ENCODE measurements at places on chromosomes 6 and 20. TPM values are rescaled to one million over a fixed set of nuclear protein-coding genes. Genes with fewer than 3 reads are reported as not detected.
A peak's percentile ranks its signal among the peaks of the same experiment; 100 is the strongest.

DNA sequence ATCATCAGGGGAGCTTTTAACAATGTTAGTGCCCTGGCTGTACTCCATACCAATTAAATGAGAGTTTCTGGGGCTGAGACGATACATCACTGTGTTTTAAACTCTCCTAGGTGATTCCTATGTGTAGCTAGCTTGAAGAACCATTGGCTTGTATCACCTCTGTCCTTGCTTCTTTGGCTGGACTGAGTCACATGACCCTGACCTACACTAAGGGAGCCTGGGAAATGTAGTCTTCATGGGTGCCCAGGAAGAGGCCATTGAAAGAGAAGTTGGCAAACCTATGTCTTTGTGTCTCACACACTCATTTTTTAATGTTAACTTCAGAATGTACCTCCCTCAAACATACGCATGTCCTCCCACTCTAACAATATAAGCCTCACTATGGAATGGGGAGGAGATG is 506.6 kb downstream of the DHX35 start:
- no peak for DNase-seq

DNA sequence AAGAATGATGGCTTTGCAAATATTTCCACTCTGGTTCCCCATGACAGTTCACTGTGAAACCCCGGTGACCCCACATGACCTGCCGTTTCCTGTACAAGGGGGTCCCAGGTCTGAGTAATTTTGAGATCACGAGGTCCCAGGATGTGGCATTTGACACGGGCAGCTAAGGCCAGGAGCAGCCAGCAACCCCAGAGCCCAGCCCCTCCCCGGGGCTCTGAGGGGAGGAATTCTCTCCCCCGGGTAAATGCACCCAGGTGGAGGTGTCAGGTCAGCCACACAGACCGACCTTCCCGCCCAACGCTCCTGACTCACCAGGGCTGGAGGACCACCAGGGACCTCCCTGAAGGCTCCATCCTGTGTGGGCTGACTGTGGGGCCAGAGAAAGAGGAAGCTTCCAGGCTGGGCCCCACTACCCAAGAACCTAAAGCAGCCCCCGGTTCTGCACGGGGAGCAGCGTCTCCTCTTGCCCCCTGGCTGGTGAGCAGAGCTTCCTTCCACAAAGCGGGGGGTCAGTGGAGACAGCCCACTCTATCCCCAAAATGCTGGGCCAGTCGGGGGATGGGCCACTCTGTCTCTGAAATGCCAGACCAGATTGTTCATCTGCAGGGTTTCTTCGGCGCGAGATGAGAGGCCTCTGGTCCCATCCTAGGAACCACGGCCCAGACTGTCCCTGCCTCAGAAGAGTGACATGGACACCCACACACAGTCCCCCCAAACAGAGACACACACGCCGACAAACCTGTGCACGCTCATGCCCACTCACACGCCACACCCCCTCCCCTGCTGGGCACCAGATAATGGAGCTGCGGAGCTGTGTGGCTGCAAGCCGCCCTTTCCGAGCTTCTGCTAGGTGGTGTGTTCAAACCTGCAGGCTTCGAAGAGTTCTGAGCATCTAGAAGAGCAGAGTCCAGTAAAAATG is 23.4 kb upstream of the SLCO4A1 start:
- peak; percentile 29 for DNase-seq

GRCh38 chr20:57698116-57698866 is 11.5 kb downstream of the PMEPA1 start:
- no peak for DNase-seq

DNA sequence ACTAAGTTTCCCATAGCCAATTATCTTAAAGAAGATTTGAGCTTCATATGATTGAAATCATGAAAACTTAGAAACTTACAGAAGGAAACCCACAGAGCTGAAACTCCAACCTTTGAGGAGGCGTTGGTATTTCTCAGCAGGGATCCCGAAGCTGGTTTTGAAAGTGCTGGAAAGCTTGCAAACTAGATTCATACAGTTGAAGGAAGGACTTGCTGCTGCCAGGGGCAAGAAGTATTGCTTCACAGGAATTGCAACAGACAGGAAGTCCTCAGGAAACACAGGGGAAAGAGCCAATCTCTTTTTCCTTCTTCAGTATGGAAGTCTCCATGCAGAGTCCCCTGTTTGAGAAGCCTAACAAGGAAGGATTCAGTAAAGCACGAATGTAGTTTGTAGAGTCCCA is 419.7 kb downstream of the CD109 start:
- no peak for DNase-seq

DNA sequence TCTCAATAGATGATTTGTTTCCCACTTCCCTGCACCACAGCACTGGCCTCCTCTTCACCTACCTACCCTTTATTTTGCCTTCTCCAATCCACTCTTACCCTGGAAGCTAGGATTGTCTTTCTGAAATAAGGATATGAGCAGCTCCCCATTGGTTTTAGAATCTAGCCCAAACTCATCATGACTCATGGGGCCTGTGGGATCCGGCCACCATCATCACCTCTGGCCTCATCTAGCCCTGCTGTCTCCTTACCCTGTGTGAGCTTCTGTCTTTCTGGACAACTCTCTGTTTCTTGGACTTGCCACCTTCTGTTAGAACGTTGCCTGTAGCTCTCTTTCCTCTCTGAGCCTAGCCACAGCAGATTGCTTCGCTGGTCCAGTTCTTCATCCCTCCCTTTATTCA is 277.1 kb downstream of the PAX1 start:
- DNase-seq, result no peak

GRCh38 chr6:162864911-162865310 is 137.1 kb downstream of the PACRG start:
- DNase-seq, result no peak

- DNase-seq, result peak; percentile 71
Measured at GRCh38 chr20:63101781-63102720, 95.3 kb upstream of the BHLHE23 start.

- DNase-seq, result no peak
Measured at GRCh38 chr20:9144643-9145042, 75.8 kb downstream of the PLCB4 start.

DNA sequence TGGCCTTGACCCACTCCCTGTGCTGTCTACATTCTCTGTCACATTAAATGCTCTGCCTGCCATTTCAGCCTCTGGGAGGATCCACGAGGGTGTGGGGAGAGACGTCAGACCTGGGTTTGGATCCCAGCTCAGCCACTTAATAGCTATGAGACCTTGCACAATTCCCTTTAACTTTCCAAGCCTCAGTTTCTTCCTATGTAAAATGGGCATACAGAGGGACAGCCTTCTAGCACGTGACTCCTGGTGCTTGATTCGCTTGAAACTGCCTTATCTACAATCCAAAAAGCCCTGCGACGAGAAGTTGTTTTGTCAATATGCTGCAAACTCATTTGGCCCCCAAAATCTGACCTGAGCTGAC is 40.0 kb downstream of the TOX2 start:
- no peak for DNase-seq

GRCh38 chr6:114284281-114284680 is 58.5 kb downstream of the HS3ST5 start:
- no peak for DNase-seq

- peak; percentile 96 for DNase-seq
Measured at GRCh38 chr6:136643850-136644596, 93.8 kb upstream of the MAP7 start.

DNA sequence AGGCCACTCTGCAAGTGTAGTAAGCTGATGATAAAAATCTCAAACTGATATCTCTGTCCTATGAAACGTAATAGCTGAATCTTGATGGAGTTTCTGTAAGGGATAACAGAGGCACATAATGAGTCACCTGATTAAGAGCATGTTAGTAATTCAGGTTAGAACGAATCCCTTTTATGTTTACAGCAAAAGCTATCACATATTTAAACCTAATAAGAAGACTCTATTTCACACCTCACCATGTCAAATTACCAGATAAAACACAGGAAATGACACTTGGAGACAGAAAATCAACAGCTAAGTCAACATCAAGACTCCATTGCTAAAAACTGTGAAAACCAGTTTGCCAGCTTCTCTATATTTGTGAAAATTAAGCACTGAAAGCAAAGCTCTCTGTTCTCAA is 11.8 kb downstream of the CST7 start:
- no peak for DNase-seq

DNA sequence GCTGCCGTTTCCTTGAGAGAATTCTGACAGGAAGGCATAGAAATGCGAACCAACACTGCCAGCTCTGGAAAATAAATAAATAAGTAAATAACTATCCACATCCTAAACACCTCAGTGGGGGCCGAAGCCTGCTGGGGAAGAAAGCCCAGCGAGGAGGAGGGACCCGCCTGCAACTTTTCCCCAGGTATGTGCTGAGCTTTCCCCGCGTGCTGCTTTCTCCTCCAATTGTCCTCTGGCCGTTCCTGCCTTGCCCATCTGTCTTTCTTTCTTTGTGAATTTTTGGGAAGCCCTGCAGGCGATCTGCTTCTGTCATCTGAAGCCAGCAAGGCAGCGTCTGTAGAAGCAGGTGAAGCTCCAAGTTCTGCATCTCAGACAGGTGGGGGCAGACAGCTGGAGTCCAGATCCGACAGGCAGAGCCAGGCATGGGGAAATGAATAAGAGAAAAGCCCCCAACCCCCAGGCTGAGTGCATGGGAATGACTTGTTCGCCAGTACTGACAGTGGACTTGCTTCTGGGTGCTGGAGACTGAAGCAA is 49.2 kb upstream of the IL17A start:
- DNase-seq, result no peak

- DNase-seq, result peak; percentile 70
Measured at GRCh38 chr20:5001174-5002076, at the start of gene SLC23A2. TSS of gene SLC23A2 (minus strand) at chr20:5001510. CDS start at chr20:4932562, 68,948 bp downstream.

GRCh38 chr20:39264506-39265172 is 302.5 kb downstream of the DHX35 start:
- peak; percentile 58 for DNase-seq

GRCh38 chr6:66814156-66814555 is 1107.1 kb upstream of the EYS start:
- DNase-seq, result no peak

DNA sequence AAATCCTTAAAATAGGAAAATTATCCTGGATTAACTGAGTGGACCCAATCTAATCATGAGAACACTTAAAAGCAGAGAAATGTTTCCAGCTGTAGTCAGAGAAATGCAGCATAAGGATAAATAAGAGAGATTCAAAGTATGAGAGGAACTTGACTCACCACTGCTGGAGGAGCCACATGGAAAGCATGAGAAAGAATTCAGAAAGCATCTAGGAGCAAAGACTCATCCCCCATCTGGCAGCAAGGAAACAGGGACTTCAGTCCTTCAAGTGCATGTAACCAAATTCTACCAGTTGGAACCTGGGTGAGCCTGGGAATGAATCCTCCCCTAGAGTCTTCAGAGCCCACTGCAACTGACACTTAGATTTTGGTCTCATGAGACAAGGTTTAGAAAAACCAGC is 33.7 kb downstream of the RNF146 start:
- no peak for DNase-seq

DNA sequence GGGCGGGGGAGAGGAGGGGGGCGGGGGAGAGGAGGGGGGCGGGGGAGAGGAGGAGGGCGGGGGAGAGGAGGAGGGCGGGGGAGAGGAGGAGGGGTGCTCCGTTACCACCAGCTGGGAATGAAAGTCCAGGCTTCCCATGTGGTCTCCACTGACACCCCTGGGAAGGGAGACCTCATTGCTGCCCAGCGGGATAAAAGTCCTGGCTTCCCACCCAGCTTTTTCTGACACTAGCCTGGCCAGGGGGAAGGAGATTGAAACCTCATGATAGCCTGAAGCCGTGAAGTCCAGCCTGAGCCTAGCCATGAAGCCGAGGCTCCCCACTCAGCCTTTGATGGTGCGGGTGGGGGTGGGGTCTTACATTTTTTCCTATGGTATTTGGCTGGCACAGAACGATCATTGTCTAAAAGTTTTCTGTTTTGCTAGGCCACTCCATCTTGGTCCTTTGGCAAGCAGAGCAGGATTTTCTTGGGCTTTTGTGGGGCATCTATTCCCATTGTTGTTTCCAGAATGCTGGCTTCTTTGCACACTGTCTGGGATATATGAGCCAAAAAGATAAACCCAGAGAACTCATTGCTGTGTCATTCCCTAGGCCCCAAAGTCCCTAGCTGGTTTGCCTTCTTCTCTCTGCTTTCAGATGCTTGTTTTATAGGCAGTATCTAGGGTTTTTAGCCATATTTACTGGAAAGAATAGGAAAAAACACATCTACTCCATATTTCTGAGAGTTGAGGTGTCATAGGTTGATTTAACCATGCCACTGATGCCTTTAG is 67.9 kb upstream of the RNF24 start:
- DNase-seq, result no peak

GRCh38 chr6:53048431-53049195 is 16.6 kb upstream of the FBXO9 start:
- no peak for DNase-seq

DNA sequence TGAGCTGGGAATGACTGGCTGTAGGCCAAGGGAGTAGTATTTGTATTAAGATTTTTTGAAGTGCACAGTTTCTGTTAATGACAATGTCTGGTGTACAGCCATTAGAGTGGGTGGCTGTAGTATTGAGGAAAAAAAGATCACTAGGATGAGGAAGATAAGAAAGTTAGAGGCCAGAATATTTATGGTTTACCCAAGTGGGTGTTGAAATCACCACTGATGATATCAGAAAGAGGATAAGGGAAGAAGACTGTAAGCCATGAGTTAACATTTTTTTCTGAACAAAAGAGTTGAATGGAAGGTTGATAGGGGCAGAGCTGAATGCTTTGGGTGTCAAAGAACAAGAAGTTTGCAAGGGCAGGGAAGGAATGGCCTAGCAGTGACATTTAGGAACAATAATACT is 104.7 kb downstream of the PRDM13 start:
- DNase-seq, result no peak

DNA sequence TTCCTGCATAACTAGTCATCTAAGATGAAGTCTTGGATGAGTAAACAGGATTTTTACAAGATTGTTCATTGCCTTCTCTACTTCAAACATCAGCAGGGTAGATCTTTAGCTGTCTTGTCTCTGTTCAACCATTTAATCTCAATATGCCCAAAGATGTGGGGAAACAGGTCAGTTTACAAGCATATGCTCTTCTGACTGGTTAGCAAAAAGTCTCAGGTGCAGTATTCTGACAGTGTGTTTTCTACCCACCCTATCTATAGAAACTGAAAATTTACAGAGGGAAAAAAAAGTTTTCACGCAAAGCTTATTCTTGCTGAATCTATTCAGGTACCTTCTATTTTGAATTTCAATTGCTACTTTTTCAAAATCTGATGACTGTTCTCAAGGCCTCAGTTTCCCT is 29.0 kb downstream of the MAP3K5 start:
- DNase-seq, result no peak

- DNase-seq, result no peak
Measured at GRCh38 chr20:61623451-61623850, 371.4 kb downstream of the CDH4 start.

Gene EYA2
- 1.1 TPM for total RNA-seq

Gene GRM4
- 0.66 TPM for total RNA-seq

Gene CST5
- not detected for total RNA-seq

Gene ZNF165
- total RNA-seq, result 2.9 TPM

Gene HMGCLL1
- 2.0 TPM for total RNA-seq

Gene TMEM200A
- total RNA-seq, result 0.55 TPM

Gene TRIM10
- 0.03 TPM for total RNA-seq

Gene ARMH2
- total RNA-seq, result not detected

Gene BPIFA2
- not detected for total RNA-seq

Gene RAB44
- 0.09 TPM for total RNA-seq
